ENCODE measurements at places on chromosomes 12 and 14.

GRCh38 chr14:69768873-69769272 lies 1.9 kb downstream of the SRSF5 start:
- DNase-seq = no peak

DNA sequence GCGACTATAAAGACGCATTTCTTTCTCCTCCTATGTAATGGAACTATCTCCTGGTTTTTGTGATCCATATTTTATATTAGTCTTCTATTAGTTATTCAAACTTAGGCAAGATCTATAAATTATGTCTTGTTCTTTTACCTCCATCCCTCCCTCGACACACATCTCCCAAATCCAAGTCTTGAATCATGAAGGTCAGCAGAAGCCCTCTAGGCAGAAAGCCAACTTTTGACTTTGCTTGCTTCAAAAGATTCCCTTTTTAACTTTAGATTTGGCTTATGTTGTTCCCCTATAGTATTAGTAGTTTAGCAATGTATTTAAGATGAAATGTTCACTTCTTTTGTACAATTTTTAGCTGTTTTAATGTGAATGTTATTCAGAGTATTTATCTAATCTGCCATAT lies 689.8 kb downstream of the SLC6A15 start:
- no peak for DNase-seq

GRCh38 chr14:21999402-21999801 lies 325.8 kb upstream of the OR4E1 start:
- no peak for DNase-seq

DNA sequence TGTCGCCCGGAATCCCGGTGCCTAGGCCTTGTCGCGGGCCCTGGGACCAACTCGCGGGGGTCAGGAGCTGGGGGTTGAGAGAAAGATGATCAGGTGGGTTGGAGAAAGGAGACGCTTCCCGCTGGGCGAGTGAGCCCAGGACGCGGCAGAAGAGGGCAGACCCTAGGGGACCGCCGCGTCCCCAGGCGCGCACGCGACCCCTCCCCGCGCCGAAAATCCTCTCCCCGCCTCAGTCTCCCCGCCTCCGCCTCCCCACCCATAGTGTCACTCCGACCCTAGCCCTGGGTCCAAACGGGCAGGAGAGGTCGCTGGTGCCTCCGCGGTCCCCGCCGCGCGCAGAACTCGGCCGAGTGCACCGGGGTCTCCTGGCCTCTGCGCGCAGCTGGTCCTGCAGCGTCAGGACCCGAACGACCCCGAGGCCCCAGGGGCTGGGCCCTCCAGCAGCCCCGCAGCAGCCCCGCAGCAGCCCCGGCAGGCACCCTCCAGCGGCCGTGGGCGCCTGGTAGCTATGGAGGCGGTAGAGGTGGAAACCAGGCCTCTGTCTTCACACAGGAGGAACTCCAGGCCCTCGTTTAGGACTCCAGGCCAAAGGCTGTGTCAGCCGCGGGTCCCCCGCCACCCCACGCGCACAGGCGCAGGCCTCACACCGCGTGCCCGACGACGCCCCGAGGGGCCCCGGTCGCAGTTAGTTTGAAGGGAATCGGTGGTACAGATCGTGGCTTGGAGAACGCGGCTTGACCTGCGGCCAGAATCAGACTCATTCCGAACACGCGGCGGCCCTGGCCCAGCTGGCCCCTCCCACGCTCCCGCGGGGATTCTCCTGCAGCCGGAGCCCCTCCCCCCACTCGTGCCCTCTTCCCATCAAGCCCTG lies 60.1 kb upstream of the EIF5 start:
- no peak for DNase-seq
